Retina (tissue), 1 donor: ENCODE measurements at places on chromosomes 7 and 10.

DNA sequence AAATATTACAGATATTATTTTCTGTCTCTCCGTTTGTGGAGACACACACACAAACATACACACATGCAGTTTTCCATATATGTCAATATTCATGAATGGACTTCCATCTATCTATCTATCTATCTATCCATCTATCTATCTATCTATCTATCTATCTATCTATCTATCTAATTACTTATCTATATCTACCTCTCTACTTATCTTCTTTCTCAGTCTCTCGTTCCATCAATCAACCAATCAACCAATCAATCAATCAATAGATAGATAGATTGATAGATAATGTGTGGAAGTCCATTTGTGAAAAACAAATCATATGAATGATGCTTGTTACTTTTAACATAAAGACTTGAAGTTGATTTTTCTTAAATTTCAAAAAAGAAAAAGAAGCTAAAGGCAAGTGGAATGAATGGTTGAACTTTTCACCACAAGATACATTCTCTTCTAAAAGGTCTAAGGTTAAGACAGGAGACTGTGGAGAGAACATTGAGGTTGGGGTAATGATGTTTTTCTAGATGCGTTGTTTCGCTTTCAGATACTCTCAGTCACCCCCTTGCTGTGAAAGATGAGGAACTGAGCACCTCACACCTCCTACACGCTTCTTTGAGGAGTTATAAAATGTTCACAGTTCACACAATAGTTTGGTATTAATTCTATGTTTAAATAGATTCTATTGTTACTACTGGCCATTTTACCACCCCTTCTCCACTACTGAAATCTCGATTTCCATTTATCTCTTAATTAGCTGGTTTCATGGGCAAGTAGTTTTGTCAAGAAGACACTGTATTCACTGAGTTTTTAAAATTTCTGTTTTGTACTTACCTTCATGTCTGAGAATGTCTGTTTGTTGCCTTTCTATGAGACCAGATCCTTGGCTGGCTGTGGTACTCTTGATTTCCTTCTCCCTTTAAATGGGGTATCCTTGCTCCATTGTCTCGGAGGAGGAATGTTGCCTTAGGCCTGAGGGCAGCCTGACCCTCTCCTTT is 114.1 kb downstream of the EMX2 start:
- DNase-seq = no peak

DNA sequence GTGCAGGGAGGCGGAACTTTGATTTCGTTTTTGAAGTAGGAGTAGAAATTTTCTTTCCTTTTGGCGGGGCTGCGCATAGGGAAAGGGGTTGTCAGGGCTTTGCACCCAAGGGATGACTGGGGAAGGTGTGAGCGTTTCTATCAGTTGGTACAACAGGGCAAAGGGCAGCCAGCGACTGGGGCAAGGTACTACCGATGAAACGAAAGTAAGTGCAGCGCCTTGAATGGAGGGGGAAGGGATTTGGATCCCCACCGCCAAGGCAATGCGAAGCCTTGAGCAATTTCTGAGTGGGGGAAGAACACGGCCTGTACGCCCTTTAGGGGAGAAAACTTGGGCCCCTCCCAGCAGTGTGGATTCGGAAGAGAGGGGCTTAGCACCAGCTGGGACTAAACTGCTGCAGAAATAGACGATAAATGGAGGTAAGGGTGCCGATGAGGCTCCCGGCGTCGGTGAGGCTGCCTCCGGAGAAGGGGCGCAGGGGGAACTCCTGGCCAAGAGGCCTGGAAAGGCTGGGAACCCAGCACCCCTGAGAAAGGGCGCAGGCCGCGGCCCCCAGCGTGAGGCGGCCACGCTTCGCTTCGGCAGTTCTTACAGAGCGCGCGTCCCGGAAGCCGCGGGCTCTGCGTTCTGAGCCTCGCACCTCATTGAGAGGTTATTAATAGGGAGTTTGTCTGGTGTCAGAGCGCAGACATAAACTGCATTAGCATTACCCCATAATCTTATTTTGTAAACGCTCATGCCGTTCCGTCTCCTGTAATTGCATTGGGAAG is 10.0 kb upstream of the TLX1 start:
- DNase-seq = peak; percentile 73

DNA sequence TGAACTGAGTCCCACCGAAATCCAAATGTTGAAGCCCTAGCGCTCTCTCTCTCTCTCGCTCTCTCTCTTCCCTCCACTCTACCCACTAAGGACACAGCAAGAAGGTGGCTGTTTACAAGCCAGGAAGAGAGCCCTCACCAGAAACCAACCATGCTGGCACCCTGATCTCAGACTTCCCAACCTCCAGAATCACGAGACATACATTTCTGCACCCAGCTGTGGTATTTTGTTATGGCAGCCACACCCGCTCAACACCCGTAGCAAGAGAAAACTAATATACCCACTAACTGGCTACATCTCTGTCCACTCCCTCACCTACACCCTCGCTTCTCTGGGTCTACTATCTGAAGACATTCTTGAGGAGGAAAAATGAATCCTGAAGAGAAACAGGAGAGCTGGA is 54.8 kb downstream of the CREB3L2 start:
- no peak for DNase-seq

DNA sequence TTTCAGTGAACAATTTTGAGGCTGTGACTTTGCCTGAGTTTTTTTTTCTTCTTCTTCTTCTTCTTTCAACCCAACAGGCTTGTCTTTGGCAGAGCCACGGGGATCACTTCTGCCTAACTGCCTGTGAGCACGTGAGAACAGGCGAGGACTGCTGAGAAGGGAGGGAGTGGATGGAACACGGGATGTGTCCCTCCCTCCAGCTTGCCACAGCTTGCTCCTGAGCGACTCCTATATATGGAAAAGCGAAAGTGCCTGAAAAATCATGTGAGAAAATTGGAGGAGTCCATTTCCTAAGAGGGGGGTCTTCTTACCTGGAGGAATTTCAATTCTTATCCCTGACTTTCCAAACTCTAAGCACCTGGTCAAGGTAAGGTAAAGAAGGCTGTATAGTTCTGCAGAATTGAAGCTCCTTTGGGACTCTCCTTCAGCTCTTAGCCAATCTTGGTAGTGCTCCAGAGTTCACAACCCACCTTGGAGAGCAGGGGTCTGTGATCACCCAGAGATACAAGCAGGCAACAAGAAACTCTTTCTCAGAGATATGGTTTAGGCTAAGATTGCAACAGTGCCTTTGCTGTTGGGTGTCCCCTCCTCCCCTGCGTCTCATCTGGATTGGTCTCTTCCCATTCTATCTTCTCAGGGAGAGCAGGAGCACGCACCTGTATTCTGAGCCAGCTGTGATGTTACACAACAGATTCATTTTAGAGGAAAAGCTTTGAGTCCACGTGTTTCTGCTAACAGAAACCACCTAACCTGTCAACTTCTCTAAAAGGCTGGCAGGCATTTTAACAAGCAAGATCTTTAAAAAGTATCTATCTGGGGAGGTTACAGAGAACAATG is at the start of gene MAT1A:
Gene MAT1A (minus strand): TSS at position 208 of the 837 bp plus-strand sequence. CDS start 235 bp downstream, outside the sequence.
- no peak for DNase-seq

DNA sequence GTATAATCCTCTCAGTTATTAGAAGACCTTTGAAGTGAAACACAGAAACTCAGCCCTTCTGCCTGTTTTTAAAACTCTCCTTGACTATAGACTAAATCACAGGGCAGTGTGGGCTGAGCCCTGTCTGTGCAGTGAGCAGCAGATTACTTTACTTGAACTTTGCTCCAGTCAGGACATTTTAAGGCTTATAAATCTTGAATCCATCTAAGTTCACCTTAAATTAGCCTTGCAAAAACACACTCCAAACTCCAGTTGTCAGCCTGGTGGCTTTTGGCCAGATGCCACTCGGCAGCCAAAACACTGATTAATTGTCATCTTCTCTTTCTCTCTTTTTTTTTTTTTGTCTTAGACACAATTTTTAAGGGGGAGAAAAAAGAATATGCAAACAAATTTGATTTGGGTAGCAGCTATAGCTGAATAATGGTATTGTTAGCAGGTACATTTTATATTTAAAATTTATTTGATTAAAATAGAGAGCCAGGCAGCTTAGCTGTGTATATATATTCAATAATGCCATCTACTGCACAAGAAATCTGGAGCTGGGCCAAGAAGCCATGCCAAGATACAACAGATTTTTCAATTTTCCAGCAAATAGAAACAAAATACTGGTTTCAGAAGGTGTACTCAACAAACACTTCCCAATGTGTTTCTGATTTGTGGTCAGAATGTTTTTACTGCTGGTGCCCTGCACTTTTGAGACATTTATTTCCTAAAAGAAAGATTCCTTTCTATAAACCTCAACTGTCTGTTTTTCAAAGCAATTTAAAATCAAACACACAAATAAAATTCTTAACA is 247.7 kb downstream of the TFEC start:
- DNase-seq = peak; percentile 17

- DNase-seq = no peak
These were observed 21.9 kb downstream of the ARID5B start for GRCh38 chr10:61923210-61923949.

DNA sequence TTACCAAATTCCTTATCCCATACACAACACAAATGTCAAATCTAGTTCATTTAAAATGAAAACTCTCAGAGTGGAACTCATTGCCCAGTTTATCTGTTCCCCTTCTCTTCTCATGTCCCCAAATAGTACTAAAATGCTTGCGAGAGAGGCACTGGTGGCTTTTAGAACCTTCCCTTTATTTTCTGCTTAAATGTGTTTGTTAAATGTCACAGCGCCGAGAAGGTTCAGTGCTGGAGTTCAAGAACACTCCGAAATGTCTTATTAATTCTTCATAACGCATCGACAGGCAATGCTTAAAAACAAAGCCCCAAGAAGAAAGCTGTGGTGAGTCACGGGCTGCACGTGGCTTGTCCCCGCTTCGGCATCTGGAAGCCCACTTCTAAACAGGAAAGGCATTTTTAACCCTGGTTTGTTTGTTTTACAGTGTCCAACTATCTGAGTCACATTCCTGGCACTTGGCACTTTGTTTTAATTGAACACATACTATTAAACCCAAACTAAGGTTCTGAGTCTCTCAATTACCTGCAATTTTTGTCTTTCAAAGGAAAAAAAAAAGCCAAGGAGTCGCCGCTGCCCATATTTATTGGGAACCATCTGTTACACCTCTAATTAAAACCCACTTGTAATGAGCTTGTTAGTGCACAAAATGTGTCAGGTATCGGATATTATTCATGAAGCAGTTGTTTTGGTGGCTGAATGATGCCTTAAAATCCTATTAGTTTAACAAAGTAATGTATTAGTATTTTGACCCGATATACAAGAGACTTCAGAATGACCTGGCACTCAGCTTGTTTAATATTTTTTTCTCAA is 49.9 kb upstream of the MGMT start:
- peak; percentile 68 for DNase-seq

- DNase-seq = no peak
These were observed 68.5 kb downstream of the BTAF1 start for GRCh38 chr10:91992031-91992430.

DNA sequence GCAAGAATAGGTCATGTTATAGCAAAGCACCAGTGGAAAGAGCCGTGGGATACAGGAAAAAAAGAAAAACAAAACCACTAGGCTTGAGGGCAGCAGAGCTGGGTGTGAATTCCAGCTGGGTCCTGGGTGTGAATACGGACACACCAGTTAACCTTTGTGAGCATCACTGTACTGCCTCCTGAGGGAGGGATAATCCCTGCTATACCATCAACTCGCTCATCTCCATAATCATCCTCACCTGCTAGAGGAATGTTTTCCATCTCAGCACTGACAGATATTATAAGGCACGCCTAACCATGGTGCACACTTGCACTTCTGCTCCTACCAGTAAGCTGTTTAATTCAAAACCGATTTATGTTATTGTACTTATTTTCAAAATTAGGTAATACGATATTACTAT is 62.2 kb downstream of the GSAP start:
- no peak for DNase-seq

DNA sequence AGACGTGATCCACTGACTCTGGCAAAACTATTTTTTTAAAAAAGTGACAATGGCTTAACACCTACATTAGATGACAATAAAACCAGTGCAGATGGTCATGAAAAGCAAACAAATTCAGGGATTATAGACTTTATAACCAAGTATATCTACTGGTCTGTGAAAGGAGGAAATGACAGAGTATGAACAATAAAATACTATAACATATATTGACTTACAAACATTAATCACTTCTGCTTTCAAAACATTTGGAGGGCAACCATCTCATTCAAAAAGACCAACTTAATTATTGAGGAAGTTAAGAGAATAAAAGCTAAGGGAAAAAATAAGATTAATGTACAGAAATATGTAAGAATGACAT is 34.8 kb downstream of the JMJD1C start:
- DNase-seq = no peak
